ENCODE measurements at places on chromosomes 16 and 17.

DNA sequence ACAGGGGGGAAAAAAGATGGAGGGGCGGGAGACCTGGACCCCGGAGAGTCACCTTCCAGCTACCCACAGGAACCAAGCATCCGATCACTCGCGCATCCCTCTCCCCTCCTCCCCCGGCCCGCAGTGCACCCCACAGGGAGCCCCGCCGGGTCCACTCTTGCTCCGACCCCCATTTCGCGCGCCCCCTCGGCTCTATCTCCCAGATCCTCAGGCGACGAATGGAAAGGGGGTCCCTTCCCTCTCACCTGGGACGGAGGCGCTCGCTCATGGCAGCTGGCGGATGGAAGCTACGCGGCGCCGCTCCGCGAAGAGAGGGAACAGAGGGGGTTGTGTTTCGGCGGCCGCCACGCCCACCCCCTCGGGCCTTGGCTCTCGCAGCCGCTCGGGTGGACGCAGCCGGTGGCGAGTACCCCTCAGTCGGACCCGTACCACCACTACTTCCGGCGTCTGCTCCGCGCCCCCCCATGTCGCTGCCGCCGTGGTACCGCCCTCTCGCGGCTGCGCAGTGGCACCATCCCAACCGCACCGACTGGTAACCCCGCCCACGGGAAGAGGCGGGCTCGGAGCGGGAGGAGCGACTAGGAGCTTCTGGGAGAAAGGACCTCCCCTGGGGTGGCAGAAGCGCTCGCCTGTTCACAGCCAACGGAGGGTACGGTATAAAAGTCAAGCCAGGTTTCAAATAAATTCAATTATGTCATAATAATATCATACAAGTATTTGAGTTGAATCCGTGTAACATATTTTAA, 29.7 kb downstream of the CPSF4L start:
- peak; percentile 94 for DNase-seq

- no peak for DNase-seq
Measured at GRCh38 chr17:58884161-58884560, 128.5 kb downstream of the PPM1E start.

DNA sequence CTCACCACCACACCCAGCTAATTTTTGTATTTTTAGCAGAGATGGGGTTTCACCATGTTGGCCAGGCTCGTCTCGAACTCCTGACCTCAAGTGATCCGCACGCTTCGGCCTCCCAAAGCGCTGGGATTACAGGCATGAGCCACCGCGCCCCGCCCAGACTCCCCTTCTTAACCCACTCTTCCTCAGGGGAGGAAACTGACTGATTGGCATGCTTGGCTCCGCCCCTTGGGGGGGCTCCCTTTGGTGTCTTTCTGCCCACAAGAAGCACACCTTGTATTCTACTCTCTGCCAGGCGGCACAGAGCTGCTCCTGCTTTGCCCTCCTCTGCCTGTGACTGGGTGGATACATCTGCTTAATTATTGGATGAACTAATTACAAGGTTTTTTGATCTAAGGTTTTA, 4.7 kb upstream of the ASGR2 start:
- DNase-seq = no peak

DNA sequence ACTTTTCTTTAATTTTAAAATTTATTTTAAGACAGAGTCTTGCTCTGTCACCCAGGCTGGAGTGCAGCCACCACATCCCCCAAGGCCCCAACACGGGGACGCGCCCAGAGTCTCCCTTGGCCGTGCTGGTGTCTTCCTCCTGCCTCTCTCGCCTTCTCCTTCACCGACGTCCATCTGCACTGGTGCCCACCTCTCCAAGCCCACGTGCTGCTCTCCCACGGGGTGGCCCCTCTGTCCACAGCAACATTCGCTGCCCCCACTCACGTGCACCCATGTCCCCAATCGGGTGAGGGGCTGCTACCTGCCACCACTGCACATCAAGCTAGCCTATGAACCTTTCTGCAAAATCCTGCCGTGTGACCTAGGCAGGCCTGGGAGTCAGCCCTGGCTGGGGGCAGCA, 3.1 kb downstream of the TMEM204 start:
- DNase-seq = no peak

DNA sequence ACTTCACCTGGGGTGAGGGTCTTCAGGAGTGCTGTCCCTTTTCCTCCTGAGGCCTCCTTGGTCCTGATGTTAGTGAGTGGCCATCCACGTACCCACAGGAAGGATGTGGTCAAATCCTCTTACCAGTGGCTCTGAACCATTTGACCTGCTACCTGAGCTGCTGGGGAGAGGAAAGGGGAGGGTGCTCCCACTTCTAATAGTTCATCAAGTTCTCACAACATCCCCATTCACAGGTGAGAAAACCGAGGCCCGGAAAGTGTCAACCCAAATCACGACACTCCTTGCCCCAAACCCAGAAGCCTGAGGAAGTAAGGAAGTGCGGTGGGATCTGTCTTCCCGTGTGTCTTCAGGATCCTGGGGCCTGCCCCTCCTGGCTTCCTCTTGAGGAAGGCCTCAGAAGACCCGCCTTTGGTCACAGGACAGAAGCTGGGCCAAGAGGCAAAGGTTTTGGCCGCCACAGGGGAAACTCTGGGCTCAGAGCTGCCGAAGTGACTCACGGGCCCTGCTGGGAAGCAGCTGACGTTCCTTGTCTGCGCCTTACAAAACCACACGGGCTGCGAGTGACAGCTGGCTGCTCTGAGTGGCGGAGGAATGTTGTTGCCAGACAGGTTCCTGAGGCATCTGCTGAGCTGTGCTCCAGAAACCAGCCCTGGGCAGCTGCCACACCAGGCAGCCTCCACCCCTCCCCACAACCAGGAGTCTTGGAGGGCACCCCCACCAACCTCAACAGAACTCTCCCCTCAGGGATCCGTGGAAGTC, 13.9 kb upstream of the KIFC3 start:
- no peak for DNase-seq

- DNase-seq = peak; percentile 55
Measured at GRCh38 chr17:40531051-40531991, 29.9 kb upstream of the TNS4 start.

- no peak for DNase-seq
Measured at GRCh38 chr17:81434072-81434471, 38.8 kb downstream of the BAHCC1 start.

DNA sequence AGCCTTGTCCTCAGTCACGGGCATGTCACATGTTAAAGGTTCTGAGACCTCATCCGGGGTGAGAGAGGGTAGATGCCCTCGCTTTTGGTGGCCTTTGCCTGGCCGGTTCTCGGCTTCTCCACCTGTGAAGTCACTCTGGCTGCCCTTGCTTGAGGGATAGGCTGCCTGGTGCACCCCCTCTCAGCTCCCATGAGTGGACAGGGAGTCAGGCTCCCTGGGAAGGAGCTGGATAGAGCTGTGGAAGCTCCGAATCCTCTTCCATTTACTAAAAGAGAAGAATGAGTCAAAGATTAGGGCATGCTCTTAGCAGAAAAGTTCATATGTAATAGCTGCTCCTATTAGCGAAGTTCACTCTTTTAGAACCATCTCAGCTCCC, 142.0 kb downstream of the IRX3 start:
- DNase-seq = no peak

- no peak for DNase-seq
Measured at GRCh38 chr16:11306997-11307638, 26.0 kb upstream of the PRM1 start.

DNA sequence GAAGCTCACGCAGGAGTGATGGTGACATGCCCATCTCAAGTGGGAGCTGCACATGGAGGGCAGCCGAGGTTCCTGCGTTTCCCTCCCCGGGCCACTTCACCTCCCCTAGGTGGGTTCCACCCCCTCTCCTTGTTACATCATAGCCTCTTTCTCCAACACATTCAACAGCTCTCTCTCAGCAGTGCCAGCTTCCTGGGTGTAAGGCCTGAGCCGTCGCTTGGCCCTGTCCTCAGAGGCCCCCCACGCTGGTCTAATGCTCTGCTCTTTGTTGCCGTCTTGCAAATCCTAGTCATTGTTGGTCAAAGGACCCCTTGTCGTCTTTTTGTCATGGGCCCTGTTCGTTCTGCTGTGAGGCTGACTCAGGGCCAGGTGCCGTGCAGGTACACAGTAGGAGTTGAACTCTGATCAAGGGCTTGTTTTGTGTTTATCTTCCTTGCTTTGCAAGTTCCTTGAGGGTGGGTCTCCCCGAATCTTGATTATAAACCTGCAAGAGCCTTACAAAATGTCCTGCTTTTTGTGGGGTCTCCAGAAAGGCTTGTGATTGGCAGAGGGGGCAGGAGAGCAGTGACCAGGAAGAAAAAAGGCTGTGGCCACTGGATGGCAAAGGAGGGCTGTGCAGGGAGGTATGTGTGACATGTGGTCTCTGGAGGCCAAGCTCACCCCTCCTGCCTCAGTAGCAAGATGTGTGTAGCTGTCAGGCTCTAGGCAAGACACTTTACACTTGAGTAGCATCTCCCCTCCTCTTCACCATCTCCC, 136.6 kb downstream of the CCDC182 start:
- DNase-seq = no peak

- DNase-seq = no peak
Measured at GRCh38 chr16:58001781-58002415, 691 bp downstream of the USB1 start.
